Mesenchymal stem cell (in vitro differentiated cells and primary cell): ENCODE measurements at places on chromosomes 11 and 22.

- DNase-seq, result no peak
Observed at GRCh38 chr11:7490535-7490934, 5.2 kb downstream of the OLFML1 start.

DNA sequence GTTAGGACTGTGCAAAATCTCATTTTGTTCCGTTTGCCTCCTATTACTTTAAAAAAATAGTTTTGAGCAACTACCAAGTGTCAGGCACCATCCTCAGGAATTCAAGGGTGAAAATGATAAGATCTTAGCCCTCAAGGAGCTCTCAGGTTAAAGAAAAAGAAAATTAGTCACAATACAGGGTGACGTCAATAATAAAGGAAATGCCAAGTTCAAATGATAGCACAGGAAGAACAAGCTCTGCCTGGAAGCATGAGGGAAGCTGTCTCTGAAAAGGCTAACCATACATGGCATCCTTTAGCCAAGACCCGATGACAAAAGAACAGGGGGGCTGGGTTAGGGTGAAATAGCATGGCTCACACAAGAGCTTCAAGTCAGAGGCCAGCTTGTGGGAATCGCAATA is 11.1 kb upstream of the MPZL2 start:
- no peak for DNase-seq

DNA sequence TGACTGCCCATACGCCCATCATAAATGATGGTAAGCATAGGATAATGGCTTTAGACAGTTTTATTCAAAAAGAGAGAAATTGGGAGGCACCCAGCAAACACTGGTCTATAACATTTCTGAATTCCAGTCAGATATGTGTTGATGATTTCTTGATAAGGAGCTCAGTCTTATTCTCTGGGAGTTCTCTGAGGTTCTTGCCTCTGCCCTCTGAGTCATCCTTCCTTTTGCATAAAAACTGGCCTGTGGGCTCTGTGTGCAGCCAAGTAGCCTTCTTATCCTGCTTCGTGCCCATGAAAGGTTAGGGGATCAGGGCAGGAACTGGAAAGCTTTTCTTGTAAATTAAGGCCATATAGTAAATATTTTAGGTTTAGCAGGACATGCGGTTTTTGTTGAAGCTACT is 48.9 kb downstream of the FAR1 start:
- peak; percentile 84 for DNase-seq

- DNase-seq, result no peak
Observed at GRCh38 chr11:90908074-90908473, 685.2 kb upstream of the CHORDC1 start.

- DNase-seq, result no peak
Observed at GRCh38 chr11:107840129-107840484, 18.5 kb downstream of the SLC35F2 start.
